Hepatocyte (in vitro differentiated cells): ENCODE measurements at places on chromosomes 12 and 14. TPM values are rescaled to one million over a fixed set of nuclear protein-coding genes. Genes with fewer than 3 reads are reported as not detected.

DNA sequence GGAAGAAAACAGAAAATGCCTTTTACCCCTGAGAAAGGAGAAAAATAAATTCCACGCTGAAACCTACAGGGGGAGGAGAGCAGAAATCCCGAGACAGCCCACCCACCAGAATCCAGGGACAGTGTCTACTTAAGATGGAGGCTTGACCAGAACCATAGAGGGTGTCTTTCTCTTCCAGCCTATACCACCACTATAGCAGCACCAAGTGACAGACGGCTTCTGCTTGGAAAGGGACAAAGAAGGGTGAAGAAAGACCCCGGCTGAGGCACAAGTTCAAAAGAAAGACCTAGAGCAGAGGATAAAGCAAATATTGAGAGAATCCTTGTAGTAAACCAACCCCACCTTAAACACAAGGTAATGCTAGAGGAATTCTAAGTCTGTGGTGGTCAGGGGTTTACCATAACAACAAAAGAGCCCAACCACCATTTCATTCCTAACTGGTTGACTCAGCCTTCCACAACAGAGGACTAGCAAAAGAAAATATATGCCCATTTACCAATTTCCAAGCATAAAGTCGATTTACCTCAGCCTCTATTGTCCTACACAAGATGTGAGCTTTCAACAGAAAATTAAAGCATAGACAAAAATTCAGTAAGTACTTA, 105.3 kb upstream of the FOXG1 start:
- H3K4me1 ChIP-seq, result no peaks in the 10 kb centered on the region
- H3K27me3 ChIP-seq, result no peaks in the 10 kb centered on the region
- no peak overlapping the region for H3K27ac ChIP-seq
- H3K4me3 ChIP-seq, result no peak overlapping the region

DNA sequence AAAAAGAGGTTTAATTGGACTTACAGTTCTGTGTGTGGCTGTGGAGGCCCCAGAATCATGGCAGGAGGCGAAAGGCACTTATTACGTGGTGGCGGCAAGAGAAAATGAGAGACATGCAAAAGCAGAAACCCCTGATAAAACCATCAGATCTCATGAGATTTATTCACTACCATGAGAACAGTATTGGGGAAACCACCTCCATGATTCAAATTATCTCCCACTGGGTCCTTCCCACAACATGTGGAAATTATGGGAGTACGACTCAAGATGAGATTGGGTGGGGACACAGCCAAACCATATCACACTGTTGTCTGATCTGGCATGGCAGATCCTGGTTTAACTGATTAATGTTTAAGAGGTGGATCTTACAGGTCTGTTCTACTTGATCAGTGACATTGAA, 5.6 kb downstream of the DDX47 start:
- no peak overlapping the region for H3K4me3 ChIP-seq
- peaks cover 25% of the 10 kb centered on the region for H3K4me1 ChIP-seq
- H3K36me3 ChIP-seq, result no peaks in the 10 kb centered on the region
- no peaks in the 10 kb centered on the region for H3K27me3 ChIP-seq

- DNase-seq, result no peak
- H3K27ac ChIP-seq, result no peak overlapping the region
- H3K4me1 ChIP-seq, result no peaks in the 10 kb centered on the region
- H3K4me3 ChIP-seq, result no peak overlapping the region
- no peaks in the 10 kb centered on the region for H3K27me3 ChIP-seq
Observed at GRCh38 chr12:78331753-78332152, 501.1 kb downstream of the NAV3 start.

DNA sequence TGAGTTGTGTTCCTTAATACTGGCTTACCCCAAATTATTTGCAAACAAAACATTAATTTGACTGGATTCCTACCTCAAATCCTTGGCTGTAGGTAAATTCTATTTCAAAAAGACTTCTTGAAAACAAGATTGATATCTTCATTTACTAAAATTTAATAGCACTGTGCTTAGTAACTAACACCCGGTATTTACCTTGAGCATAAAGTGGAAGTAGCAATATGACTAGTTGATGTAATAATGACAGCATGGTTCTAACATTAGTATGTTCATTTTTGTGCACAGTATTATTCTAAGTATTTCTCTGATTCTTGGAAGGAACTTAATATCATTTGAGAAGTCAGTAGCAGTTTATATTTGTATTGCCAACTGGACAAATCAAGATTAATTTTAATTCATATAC, 96.8 kb downstream of the PPHLN1 start:
- H3K27me3 ChIP-seq, result no peaks in the 10 kb centered on the region
- H3K4me3 ChIP-seq, result no peak overlapping the region
- H3K27ac ChIP-seq, result no peak overlapping the region
- no peaks in the 10 kb centered on the region for H3K4me1 ChIP-seq
- no peaks in the 10 kb centered on the region for H3K36me3 ChIP-seq

DNA sequence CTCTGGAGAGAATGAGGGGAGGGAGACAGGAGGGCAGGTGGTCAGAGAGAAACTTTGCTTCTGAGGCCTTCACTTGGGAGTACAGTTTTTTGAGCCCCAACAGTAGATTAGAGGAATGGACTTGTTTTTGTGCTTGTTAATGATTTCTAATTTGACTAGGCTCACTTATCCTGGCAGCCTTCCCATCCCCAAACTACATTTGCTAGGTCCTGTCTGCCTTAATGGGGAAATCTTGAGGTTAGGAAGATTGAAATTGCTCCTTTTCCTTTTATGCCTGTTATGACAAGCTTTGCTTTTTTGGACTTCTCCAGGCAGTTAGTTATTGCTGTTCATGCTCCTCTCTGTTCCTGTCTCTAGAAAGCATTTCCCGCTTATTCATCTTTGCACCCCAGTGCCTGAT, 37.7 kb downstream of the SYNE2 start:
- peaks cover 18% of the 10 kb centered on the region for H3K4me1 ChIP-seq
- DNase-seq, result no peak
- H3K27ac ChIP-seq, result no peak overlapping the region
- H3K27me3 ChIP-seq, result no peaks in the 10 kb centered on the region

DNA sequence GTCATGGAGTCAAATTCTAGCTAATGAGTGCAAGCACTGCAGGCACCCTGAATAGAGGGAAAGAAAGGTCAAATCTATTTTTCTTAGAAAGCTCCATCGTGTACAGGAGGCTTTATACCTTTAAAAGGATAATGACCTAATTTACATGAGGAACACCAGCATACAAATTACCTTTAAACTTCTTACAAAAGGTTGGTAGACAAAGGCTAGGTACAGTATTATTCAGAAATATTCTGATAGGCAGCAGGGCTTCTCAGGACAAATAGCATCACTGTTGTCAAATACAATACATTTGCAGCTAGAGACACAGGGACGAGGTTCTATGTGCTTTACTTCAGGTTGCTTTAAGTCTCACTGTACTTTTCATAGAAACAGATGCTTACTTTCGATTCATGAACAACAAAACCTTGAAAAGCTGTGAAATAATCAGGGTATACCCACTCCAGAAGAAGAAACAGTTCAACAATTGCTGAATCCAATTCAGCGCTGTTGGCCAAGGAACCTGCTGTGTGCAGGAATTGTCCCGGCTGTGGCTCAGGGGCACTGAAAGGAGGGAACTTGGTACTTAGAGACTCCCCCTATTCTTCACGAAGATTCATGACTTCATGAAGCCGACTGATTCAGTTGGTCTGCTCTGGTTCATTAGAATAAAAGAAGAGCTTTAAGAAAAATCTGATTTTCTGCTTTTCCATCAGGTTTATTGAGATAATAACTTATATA, 252.9 kb downstream of the PRKD1 start:
- no peaks in the 10 kb centered on the region for H3K4me1 ChIP-seq
- H3K36me3 ChIP-seq, result no peaks in the 10 kb centered on the region
- no peak overlapping the region for H3K27ac ChIP-seq
- H3K4me3 ChIP-seq, result no peak overlapping the region
- DNase-seq, result no peak

DNA sequence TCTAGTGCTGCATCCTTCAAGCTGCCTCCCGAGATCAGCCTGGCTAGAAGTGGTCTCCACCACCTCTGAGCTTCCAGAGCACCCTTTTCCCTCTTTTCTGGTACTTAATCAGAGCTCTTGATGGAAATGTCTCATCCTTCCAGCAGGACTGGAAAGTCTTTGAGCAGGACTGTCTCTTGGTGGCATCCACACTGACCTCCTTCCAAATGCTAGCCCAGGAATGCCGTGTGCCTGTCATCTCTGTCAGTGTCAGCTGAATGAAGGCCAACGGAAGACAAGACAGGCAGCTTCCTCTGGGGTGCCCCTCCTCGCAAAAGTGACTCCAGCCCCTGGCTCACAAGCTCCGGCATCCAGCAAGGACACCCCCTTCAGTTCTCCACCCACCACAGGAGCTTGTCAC, 171.3 kb upstream of the FKBP4 start:
- H3K27ac ChIP-seq, result no peak overlapping the region
- H3K4me3 ChIP-seq, result no peak overlapping the region
- no peaks in the 10 kb centered on the region for H3K4me1 ChIP-seq
- H3K36me3 ChIP-seq, result no peaks in the 10 kb centered on the region
- no peaks in the 10 kb centered on the region for H3K27me3 ChIP-seq
- no peak for DNase-seq

DNA sequence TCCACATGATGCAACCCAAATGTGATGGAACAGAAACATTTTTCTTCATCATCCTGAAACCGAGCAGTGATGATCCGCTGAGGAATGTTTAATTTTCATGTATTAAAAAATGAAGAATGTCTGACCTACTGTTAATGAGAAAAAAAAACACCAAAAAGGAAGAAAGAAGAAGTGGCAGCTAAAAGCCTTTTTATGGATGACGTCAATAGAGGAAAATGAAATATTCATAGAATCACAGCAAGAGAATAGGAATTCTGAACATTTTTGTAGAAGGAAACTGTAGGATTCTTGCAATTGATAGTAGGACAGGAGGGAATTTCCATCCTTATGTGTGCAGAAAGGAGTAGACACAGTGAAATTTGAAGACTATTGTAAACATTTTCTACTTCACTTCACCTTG, 112.9 kb downstream of the PRKCH start:
- H3K27me3 ChIP-seq, result no peaks in the 10 kb centered on the region
- H3K4me1 ChIP-seq, result peaks cover 8% of the 10 kb centered on the region
- no peak overlapping the region for H3K4me3 ChIP-seq
- no peak for DNase-seq
- H3K36me3 ChIP-seq, result no peaks in the 10 kb centered on the region

CACNB3 gene
- 14.2 and 23.2 TPM in 2 replicates for total RNA-seq

CMTM5 gene
- not detected in 2 replicates for total RNA-seq

TPH2 gene
- not detected in 2 replicates for total RNA-seq

VRTN gene
- 0.13 TPM in 1 of 2 replicates, not detected in the other for total RNA-seq
